Activated CD8-positive, alpha-beta memory T cell treated with anti-CD3 and anti-CD28 coated beads for 1 hour (primary cell): ENCODE measurements at places on chromosomes 6 and 20.

DNA sequence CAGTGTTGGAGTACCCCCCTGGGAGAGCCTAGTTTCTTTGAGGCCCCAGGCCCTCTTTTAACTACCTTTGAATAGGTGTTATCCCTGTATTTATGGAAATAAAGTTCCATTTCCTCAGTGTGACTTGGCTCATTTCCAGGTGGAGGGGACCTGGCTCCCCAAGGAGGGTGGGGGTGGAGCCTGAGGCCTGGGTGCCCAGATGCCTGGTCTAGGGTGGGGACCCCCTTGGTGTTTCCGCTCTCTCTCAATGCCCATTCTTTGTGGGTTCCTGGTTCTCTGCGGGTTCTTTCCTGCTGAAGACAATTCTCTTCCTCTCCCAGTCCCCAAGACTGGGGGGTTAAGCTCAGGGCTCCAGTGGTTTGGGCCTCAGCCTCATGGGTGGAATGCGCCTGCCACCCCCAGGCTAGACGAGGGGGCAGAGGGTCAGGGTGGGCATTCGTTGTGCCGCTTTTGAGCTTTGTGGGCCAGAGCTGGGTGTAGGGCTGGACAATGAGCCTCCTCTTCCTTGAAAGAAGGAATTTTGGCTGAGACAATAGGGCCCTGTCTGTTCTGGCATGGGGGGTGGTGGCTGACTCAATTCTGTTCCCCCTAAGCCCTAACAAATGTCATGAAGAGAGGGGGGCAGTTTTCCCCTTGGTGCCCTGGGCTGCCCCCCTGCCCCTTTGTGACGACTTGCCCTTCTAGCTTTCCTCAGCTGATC lies 686 bp upstream of the EGFL8 start:
- no peak for DNase-seq

DNA sequence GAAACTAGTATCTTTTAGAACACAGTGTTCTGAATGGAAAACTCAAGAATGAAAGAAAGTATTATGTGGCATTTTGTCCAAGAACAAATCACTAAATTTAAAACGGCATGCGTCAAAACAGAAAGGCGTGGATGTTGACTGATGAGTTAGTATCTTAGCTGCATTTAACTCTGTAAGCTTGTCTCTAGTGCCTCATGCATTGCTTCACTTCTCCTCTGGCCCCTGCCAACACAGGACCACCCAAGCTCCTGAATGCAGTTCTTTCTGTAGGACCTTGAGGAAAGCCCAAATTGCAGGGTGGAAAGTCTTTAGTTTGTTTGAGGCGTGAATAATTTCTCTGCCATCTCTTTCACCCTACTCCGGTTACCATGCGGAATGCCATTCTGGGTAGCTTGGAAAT lies 632.2 kb downstream of the COL12A1 start:
- DNase-seq: no peak

DNA sequence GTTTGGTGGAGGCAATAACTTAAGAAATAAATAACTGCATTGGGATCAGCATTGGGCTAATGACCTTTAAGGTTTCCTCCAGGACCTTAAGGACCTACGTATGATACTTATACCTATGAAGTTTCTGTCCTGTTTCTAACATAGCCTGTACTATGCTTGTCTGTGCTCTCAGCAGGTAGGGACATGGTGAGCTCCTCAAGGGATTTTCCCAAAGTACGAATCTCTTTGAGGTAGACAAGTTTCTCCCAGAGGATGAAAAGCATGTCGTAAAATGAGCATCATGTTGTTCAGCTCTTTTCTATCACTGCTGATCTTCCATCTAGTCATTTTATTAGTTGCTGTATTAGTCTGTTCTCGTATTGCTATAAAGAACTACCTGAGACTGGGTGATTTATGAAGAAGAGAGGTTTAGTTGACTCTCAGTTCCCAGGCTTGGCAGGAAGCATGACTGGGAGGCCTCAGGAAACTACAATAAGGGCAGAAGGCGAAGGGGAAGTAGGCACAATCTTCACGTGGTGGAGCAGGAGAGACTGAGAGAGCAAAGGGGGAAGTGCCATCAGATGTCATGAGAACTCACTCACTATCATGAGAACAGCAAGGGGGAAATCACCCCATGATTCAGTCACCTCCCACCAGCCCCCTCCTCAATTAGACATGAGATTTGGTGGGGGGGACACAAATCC lies 77.8 kb upstream of the TGM3 start:
- no peak for DNase-seq

GRCh38 chr20:35837577-35838195 lies 65.9 kb downstream of the PHF20 start:
- DNase-seq: no peak

GRCh38 chr6:111187874-111188273 lies 100.6 kb downstream of the SLC16A10 start:
- no peak for DNase-seq

DNA sequence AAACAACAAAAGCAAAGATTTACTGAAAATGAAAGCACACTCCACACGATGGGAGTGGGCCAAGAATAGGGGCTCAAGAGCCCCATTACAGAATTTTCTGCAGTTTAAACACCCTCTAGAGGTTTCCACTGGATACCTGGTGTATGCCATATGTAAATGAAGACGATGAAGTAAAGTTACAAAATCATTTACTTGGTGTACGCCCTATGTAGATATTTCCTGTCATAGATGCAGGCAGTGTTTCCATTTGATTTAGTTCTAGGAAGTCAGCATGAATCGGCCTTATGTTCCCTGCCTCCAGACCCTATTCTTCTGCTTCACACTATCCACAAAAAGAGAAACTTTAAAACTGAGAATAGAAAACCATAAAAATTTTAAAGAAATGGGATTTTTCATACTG lies 404.4 kb upstream of the GJE1 start:
- no peak for DNase-seq

GRCh38 chr6:23642849-23643248 lies 483.2 kb upstream of the NRSN1 start:
- DNase-seq: no peak

DNA sequence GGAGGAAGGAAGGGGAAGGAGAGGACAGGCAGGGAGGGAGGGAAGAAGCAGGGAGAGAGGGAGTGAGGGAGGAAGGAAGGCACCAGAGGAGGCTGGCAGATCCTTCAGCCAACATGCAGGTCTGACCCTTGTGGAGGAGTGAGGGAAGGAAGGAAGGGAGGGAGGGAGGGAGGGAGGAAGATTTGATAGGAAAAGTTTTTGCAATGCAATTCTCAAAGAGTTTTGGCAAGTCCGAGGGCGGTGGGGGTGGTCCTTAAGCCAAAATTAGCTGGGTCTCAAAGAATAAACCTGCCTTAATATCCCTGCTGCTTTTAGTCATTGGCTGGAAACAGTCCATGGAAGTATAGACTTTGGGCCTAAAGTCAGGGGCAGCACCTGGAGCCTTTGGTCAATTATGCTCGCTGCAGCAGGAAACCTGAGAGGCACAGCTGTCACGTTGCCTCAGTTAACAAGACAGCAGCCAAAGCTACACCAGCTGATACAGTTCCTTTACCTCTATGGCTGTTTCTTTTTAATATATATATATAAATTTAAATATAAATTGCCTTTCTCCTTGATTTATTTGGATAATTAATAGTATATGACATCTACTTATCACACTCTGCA lies 115.7 kb upstream of the RALGAPA2 start:
- no peak for DNase-seq

- no peak for DNase-seq
Observed at GRCh38 chr6:109471105-109471810, 11.8 kb downstream of the ZBTB24 start.

GRCh38 chr20:6008254-6008653 lies 45.6 kb downstream of the LRRN4 start:
- no peak for DNase-seq

- no peak for DNase-seq
Observed at GRCh38 chr20:58001946-58002345, 226.5 kb downstream of the ANKRD60 start.

DNA sequence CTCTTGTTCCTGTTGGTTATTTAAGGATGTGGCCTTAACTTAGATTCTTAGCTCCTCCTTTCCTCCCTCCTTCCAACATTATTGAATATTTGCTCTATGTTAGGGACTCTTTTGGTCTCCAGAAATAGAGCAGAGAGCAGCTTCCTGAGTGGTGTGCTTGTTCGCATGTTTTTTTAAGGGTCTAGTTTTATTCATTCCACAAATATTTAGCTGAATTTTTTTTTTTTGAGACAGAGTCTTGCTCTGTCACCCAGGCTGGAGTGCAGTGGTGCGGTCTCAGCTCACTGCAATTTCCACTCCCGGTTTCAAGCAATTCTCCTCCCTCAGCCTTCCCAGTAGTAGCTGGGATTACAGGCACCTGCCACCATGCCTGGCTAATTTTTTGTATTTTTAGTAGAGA lies 169.2 kb downstream of the ZFAND3 start:
- DNase-seq: no peak

- DNase-seq: no peak
Observed at GRCh38 chr6:131400779-131401496, 172.1 kb upstream of the ARG1 start.

DNA sequence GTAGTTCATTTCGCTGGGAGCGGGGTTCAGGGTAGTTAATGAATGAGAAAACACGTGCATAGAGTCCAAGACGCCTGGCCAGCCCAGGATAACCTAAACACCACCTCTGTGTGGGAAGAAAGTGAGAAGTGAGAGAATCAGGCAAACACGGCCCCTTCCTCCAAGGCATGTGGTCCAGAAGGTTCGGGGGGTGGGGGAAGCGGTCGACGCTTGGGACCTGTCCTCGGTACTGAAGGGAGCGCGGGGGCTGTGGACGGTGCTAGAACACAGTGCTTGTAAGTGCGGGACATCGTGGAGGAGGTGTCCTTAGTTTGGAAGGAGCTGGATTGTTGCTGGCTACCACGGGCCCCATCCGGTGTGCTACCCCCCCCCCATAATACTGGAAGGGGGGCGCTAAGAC lies 1.7 kb upstream of the VSTM2L start:
- no peak for DNase-seq

DNA sequence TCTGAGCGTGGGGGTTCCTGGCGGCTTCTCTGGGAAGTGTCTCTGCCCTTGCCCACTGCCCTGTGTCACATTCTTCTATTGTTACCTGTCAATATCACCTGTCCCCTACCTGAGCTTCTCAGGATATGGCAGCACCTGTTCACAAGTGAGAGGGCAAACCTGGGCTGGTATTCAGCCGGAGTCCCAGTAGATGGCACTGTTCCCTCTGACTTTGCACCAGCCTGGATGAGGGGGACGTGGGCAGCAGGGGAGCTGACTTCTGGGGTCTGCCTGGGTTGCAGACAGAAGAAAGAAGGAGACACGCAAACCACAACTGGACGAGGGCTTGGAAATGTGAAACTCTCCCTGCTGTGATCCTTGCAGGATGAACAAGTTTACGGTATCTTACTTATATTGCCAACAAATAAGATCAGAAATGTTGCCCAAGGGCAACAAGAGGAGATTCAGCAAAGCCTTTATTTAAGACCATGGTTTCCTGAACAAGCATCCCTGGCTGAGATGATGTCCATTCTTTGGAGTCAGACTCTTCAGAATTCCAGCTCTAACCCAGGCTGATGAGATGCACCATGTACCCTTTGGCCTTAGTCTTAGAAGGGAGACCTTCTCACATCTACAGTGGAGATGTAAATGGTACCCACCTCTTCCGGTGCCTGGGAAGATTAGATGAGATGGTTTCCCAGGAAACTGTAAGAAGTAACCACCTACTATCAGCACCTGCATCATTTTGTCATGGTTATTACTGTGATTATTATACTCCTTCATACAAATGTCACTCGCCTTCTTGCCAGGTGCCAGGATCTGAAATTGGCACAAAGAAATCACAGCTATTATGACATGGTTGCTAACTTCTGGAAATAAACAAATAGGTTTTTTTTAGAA lies 400.0 kb upstream of the CDH4 start:
- DNase-seq: no peak

DNA sequence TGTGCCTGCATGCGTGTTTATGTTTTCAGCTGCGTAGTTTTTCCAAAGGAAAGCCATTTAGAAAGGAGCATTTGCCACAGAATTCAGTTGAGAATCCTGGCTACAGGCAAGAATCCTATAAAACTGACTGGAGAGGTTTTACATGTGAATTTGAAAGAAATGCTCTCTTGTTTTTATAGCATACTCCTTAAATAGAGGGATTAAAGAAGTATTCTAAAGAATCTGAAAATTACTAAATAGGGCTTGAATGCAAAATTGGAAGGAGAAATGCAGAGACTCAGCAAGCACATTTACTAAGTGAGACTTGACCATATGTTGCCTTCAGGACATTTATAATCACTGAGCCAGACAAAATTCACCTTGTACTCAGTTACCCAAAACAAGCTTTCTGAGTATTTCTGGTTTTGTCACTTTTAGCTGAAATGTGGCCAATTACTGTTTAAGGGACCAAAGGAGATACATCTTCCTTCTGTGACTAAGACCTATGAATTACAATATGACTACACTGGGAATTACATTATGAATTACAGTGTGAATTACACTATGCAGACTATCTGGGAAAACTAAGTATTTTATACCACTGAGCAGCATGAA lies 107.4 kb upstream of the ASCC3 start:
- no peak for DNase-seq

DNA sequence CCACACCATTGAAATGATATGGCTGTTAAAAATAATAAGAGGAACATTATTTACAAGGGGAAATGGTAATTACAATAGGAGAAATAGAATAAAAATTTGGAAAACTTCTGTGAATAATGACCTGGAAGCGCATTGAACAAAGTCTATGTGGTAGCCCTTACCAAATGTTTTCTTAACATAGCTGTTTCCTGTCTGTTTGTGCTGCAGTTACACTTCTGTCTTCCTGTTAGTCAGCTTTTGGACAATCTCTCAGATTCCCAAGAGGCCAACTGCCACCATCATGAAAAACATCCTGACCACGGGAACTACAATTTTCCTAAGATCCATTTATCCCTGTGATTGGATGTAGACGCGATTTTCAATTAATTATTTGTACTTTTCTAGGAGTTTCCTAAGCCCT lies 754.4 kb upstream of the MARCKS start:
- DNase-seq: no peak

- no peak for DNase-seq
Observed at GRCh38 chr6:86153521-86153920, 510.8 kb upstream of the SYNCRIP start.

GRCh38 chr6:156205678-156206077 lies 571.5 kb upstream of the ARID1B start:
- DNase-seq: no peak

- DNase-seq: no peak
Observed at GRCh38 chr6:142631517-142632385, 313.2 kb downstream of the HIVEP2 start.
